ENCODE measurements at places on chromosomes 6 and 20.
A peak's percentile ranks its signal among the peaks of the same experiment; 100 is the strongest.

- DNase-seq, result no peak
These were observed 122.0 kb downstream of the TCP11 start for GRCh38 chr6:35019171-35019570.

DNA sequence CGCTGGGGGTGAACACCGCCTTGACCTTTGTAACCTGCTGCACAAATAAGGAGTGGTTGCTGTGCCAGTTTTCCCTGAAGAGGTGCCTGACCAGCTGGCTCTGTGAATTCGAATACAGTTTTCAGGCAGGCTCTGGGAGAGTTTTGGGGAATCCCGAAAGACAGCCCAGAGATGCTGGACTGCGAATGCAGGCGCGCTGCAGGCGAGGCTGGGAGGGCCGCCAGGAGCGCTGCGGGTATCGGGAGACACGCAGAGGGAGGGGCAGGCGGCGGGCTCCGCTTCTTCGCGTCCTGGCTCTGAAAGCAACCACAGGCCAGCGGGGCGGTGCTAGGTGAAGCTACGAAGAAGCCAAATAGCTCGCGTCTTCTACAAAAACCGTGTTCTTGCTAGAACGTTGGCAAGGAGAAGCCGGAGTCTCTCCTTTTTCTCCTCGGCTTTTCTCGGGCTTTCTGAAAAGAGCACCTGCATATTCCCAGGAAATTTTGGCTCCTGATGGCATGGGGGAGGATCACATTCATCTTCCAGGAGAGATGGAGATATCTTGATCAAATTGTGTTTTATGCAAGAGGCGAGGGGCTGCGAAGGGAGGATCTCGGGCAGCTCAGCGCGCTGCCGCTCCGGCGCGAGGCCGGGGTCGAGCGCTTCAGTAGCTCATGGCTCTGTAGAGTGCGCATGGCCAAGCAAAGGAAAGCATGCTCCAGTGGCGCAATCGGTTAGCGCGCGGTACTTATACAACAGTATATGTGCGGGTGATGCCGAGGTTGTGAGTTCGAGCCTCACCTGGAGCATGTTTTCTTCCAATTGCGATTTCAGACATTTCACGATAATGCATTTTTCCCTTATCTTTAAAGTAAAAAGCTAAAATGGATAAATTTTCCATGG is 158.1 kb upstream of the ZNF184 start:
- peak; percentile 52 for DNase-seq

GRCh38 chr20:49713753-49714712 is at the start of gene B4GALT5:
B4GALT5 (minus strand) TSS chr20:49713878; CDS start chr20:49713690, 188 bp downstream.
- DNase-seq, result peak; percentile 89

GRCh38 chr6:106227612-106228507 is 97.7 kb downstream of the ATG5 start:
- no peak for DNase-seq

- no peak for DNase-seq
These were observed 43.4 kb downstream of the OGFRL1 start for GRCh38 chr6:71332012-71332411.

GRCh38 chr6:36735110-36736071 is 37.8 kb downstream of the RAB44 start:
- peak; percentile 67 for DNase-seq

DNA sequence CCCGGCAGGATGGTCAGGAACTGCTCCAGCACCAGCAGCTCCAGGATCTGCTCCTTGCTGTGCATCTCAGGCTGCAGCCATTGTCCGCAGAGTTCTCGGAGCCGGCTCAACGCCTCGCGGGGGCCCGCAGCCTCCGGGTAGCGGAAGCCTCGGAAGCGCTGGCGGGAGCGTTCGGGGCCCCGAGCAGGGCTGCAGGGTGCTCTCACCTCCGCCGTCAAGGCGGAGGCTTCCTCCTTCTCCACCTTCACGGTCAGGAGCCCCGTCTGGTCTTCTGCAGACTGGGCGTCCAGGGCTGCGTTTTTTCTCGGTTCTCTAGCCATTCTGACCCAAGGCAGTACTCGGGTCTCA is 434 bp downstream of the ZKSCAN4 start:
- DNase-seq, result peak; percentile 38

GRCh38 chr6:135759831-135760230 is 91.7 kb upstream of the PDE7B start:
- DNase-seq, result no peak

GRCh38 chr6:45350186-45350710 is 22.1 kb downstream of the RUNX2 start:
- DNase-seq, result no peak

- DNase-seq, result no peak
These were observed 12.7 kb downstream of the LEMD2 start for GRCh38 chr6:33776186-33776585.

DNA sequence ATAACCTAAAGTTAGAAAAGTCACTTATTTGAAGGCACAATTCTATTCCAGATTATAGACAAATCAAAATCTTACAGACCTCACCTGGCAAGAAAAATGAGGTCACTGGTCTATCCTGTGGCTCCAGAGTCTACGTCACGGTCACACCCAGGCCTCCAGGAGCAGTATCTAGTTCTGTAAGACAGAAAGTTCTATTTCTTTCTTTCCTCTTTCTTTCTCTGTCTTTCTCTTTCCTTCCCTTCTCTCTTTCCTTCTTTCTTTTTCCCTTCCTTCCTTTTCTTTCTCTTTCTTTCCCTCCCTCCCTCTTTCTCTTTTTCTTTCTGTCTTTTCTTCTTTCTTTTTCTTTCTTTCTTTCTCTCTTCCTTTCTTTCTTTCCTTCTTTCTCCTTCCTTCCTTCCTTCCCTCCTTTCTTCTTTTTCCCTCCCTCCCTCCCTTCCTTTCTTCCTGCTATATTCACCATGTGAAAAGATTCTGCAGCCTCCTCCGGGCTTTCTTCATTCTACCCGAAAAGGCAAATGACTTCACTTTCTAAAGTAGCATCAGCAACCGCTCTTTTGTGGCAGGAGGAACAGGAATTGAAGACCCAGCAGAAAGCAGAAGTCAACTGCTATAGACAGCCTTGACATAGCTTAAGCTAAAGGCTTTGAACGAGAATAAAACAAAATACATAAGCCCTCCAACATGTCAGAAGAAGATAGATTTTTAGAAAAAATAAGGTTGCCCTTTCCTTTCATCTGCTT is 83.9 kb upstream of the SIRPG start:
- peak; percentile 33 for DNase-seq

- no peak for DNase-seq
These were observed 193.7 kb downstream of the EYA2 start for GRCh38 chr20:47088335-47088734.

GRCh38 chr20:34579191-34579978 is 20.9 kb downstream of the MAP1LC3A start:
- no peak for DNase-seq

DNA sequence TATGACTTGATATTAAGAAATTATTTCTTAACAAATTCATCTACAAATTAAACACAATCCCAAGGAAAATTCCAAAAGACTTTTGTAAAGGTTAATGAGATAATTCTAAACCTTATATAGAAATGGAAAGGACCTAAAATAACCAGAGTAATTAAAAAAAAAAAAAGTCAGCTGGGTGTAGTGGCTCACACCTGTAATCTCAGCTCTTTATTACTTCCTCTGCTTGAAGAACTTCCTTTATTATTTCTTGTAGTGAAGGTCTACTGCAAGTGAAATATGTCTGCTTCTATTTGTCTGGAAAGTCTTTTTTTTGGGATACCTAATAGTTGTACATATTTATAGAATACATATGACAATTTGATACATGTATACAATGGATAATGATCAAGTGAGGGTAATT is 20.2 kb upstream of the BLCAP start:
- DNase-seq, result no peak

GRCh38 chr6:122649701-122650100 is 39.5 kb downstream of the PKIB start:
- DNase-seq, result no peak

DNA sequence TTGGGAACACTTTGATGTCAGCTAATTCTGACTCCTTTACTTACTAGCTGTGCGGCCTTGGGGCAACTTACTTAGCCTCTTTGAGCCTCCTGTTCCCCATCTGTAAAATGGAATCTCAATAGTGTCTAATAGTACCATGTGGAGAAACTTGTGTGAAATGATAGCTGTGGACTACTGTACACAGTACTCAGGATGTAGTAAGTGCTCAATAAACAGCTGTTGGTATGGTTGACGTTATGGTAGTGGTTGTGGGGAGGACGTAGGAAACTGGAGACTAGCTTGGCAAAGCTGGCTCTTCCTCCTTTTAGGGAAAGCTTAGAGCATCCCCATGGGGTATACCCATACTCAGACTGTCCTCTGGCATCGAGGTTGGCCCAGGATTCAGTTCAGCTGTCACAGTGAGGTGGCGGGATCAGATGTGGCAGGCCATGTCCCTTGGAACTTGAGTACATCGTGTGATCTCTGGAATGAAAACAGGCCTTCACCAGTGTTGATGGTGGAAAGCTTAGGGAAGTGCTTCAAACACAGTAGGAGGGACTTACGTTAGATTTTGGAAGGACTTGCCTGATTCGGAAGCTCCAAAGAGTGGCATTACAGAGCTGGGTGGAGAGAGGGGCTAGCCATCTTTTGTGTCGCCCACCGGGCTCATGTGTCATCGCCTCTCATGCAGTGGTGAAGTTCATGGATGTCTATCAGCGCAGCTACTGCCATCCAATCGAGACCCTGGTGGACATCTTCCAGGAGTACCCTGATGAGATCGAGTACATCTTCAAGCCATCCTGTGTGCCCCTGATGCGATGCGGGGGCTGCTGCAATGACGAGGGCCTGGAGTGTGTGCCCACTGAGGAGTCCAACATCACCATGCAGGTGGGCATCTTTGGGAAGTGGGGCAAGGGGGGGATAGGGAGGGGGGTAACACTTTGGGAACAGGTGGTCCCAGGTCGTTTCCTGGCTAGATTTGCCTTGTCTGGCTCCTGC is 7.1 kb downstream of the VEGFA start:
- DNase-seq, result no peak

- DNase-seq, result no peak
These were observed 140.4 kb downstream of the CDKAL1 start for GRCh38 chr6:20674664-20675063.

DNA sequence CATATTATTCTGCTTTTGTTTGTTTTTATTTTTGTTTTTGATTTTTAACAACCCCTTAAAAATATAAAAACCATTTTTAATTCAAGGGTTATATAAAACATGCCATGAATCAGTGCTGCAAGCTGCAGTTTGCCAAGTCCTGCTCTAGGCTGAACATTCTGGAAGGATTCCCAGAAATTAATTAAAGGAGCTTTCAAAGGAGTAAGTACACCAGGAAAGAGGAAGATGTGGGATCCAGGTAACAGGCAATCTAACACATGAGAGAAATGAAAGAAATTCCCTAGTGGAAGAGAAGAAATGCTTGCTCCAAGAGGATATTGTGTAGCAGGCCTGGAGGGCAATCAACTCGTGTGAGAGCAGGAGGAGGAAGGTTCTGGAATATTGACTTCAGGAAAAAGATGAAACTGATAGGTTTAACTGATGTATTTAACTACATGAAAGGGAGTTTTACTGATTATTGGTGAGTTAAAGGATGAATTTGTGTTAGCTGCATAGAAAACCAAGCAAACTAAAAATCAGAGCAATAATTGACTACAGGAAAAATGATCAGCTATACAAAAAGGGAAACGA is 146.0 kb upstream of the PHACTR1 start:
- no peak for DNase-seq

GRCh38 chr20:48612335-48612734 is 215.5 kb downstream of the PREX1 start:
- no peak for DNase-seq

- DNase-seq, result no peak
These were observed 12.1 kb upstream of the DDX27 start for GRCh38 chr20:49207076-49207475.

- no peak for DNase-seq
These were observed 105.0 kb downstream of the TIAM2 start for GRCh38 chr6:155100087-155100486.

DNA sequence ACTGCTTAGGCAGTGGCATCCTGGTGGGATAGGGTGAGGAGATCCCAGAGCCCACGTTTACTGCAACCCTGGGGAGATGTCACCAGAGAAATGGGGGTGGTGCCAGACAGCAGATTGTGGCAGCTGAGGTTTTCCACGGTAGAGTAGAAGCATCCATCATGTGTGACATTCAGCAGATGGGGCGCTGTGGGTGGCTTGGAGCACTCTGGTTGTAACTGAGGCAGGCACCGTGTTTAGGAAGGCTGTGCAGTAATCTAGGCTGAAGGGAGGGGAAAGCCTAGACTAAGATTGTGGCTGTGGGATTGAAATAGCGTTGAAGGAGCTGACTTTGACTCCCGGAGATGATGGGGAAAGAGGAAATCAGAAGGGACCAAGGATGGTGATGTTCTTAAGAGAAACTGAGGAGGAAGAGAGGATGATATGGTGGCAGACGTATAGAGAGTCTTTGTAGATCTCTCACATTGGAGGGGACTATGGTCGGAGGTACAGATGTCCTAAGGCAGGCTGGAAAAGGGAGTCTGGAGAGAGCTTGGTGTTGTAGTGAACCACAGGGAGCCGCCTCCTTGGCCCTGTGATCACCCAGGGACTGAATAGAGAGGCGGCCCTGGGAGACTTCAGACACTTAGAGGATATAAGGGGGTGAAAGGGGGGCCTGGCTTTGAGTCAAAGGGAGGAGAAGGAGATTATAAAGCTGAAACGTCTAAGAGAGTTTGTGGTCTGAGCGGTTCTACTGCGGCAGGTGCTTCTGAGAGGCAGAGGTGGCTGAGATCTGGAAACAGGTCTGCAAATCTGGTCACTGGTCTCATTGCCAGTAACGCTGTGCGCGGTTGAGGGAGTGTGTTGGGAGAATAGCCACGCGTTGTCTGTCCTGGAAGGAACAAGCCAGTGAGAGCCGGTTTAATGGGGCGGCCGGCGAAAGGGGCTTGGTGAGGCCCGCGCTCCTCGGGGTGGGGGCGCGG is 792 bp upstream of the MICA start:
- peak; percentile 48 for DNase-seq

DNA sequence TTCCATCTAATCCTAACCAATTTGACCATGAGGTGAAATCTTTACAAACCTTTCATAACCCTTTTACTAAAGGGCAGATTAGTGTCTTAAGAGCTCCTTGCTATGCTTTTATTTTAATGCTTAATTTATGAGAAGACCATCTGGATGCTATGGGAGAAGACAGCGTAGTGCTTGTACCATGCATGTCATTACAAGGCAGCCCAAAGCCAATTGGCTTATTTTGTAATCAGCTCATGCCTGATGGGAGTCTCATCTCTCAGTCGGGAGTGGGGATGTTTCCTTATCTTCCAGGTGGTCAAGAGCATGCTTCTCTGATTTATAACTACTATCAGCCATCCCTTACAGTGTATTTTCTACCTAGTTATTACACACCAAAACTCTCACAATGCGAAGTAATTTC is 304.7 kb downstream of the FARS2 start:
- no peak for DNase-seq

- peak; percentile 15 for DNase-seq
These were observed 39.3 kb downstream of the DTNBP1 start for GRCh38 chr6:15623276-15624116.

- DNase-seq, result no peak
These were observed 97.5 kb downstream of the CDH26 start for GRCh38 chr20:60055740-60056139.

DNA sequence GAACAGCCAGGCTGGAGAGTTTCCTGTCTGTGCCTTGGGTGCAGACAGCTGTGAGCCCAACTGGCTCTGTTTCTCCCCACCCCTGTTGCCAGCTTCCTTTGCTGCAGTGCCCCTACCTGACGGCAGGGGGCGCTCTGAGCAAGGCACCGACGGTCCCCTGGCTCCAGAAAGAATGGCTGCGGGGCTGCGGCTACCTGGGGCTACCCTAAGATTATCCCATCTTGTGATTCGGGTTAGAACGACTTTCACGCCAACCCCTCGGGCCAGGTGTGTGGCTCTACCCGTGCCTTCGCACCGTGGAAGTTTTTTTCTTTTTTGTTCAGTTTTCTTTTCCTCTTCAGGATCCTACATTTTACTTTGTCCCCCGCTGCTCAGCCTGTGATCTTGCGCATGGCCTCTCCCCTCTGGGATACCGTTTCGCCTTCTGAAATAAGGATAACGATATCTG is 33.4 kb upstream of the AAR2 start:
- peak; percentile 87 for DNase-seq
